ENCODE measurements at places on chromosomes 6 and 20.

DNA sequence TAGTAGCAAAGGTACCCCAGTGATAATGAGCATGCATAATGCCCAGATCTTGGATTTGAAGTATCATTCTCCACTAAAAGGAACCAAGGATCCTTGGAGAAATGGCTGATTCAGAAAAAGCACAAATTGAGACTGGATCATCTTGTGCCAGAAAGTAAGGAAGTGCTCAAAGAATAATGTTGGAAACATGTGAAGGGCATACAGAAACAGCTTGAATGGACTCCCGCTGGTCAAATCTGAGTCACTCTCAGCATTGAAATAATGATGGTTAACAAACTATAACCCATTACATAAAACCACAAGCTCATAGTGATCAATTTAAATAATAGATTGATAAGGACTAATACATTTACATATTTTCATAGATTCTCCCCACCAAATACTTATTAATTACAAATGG, 3.6 kb upstream of the OSTM1 start:
- no peak for DNase-seq

- DNase-seq, result no peak
These were observed 50.7 kb upstream of the TPD52L1 start for GRCh38 chr6:125102891-125103290.

DNA sequence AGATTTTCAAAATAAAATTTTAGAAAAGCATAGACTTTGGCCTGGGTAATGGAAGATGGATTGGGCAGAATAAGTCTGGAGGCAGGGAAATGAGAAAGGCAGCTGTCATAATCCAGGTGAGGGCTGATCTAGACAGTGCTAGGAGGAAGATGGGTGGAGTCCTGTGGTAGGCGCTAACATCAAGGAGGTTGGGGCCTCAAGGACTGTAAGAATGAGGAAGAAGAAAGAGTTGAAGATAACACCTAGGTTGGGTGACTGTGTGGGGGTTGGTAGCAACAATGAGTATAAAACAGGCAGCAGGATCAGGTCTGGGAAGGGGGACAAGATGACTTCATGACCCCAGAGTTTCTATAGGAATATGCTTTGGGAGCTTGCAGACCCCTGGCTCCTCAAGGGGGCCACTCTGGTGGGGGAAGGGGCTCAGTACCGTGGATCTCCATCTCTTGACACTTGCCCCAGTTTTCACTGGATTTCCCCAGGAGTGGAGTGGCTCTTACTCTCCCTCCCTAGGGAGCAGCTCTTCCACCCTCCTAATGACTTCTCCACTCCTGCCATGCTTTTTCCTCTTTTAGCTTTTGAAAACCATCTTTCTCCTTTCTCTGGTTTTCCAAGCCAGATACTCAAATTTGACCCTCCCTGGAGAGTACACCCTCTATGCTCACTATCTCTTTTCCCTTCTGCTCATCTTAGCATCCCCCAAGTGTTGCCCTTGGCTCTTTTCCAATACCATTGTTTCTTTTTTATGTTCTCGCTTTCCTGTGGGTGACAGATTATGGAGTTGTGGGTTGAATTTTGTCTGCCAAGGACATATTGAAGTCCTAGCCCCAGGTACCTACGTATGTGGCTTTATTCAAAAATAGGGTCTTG, 14.8 kb downstream of the TRIM31 start:
- no peak for DNase-seq

DNA sequence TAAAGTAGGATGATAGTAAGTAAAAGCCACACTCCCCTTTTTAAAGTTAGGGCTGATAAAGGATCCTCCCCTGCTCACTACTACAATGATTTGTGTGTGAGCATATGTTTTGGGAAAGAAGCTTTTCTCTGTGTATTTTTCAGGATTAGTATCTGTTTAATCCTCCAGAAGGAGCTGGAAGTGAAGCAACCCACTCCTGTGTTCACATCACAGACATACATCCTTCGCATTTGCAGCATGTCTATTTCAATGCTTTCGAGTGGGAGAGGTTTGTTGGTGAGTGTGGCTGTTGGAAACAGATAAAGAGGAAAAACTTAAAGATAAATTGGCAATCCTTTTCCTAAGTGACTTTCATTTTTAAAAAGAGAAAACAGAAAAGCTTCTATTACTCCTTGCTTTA, 31.6 kb upstream of the RGS17 start:
- DNase-seq, result no peak

DNA sequence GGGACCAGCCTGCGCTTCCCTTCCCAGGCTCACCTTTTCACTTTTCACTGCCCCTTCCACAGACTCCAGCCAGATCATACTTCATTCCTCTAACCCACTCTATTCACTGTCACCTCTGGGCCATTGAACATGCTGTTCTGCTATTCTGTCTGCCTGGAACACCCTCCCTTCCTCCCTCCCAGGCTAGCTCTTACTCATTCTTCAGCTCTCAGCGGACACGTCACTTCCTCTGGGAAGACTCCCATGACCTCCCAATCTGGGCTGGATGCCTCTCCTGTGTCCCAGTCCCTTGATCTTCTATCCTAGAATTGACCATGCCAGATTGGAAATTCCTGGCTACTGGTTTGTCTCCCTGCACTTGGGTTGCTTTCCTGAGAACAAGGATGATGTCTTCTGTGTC, 5.0 kb downstream of the SLC12A5 start:
- no peak for DNase-seq

GRCh38 chr6:24738741-24739140, 19.8 kb upstream of the C6orf62 start:
- no peak for DNase-seq

Measured in activated CD4-positive, alpha-beta T cell treated with anti-CD3 and anti-CD28 coated beads, Interleukin-2, amount 50 U/mL, for 1 hour (primary cell).